Epithelial cell of proximal tubule (primary cell): ENCODE measurements at places on chromosomes 1 and 21. TPM values are rescaled to one million over a fixed set of nuclear protein-coding genes. Genes with fewer than 3 reads are reported as not detected.

The SLAMF9 gene
- not detected in 2 replicates for total RNA-seq

The CHI3L1 gene
- total RNA-seq, result 0.86 TPM in 1 of 2 replicates, not detected in the other

The OR10Z1 gene
- not detected in 2 replicates for total RNA-seq

The TMEM240 gene
- total RNA-seq, result 1.6 and 1.7 TPM in 2 replicates

The TPTE gene
- not detected in 2 replicates for total RNA-seq

The SLC37A1 gene
- 16.4 and 21.7 TPM in 2 replicates for total RNA-seq

The AGMAT gene
- total RNA-seq, result 3.2 and 3.8 TPM in 2 replicates

The TMEM63A gene
- total RNA-seq, result 13.2 and 19.5 TPM in 2 replicates

The DISP3 gene
- total RNA-seq, result 0.22 and 0.29 TPM in 2 replicates

GRCh38 chr1:93676427-93676826, 5.2 kb downstream of the BCAR3 start:
- no peak for DNase-seq

GRCh38 chr1:187092104-187092503, 263.4 kb downstream of the PLA2G4A start:
- no peak for DNase-seq

DNA sequence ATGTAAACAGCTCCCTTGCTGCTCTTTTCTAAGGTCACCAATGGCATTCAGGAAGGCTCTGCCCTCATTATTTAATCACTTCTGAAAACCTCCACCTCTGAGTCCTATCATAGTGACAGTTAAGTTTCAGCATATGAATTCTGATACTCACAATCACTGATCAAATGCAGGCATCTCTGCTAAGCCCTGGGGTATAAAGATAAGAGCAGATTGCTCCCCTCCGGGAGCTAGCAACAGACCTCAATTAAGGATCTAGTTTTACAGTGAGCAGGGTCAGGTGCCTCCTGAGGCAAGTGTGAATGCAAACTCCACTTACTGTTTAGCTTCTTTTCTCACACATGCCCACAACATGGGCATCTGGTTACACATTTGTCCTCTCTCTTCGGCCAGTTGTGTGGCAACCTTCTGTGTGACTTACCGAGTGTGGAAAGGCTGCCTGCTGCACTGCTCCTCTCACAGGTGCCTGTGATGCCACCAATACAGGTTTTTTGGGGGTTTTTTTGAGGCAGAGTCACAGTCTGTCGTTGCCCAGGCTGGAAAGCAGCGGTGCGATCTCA, 15.0 kb downstream of the IL10RB start:
- no peak for DNase-seq

- no peak for DNase-seq
Measured at GRCh38 chr1:109503935-109504334, 5.6 kb downstream of the AMIGO1 start.

DNA sequence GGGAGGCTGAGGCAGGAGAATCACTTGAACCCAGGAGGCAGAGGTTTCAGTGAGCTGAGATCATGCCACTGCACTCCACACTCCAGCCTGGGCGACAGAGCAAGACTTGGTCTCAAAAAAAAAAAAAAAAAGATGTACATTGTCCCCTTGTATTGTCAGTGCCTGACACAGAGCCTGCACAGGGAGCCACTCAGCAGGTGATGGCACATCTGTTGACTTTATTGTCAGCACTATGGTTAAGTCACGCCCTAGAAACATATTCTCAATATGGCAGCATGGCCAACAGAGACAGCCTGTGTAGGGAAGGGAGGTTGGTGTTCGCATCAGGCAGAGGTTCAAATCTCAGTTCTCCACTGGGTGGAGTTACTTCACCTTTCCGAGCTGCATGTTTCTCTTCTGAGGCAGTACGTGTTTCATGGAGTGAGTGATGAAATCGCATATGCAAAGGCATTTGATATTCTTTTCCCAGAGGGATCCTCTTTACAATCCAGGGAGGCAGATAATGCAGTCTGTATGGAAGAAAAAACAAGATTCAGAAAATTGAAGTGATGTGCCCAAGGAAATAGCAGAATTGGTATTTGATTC, 20.6 kb downstream of the LAMC2 start:
- DNase-seq, result no peak

- DNase-seq, result no peak
Measured at GRCh38 chr21:32414579-32415358, 2.3 kb downstream of the EVA1C start.

DNA sequence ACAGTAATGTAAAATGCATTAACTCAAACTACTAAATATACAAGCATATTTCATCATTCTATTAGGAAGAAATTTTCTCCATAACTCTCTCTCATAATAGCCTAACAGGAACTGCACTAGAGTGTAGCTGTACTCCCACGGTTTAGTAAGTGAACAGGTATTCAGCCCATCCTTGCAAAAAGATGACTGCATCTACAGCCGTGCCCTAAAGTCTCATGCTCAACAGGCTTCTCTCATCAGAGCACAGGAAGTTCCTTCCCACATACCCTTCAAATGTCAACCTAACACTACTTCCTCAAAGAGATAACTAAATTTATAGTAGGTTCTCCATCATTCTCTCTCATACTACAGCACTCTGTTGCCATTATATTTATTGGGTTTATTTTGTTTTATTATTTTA, 251.6 kb downstream of the AKT3 start:
- peak; percentile 13 for DNase-seq

- no peak for DNase-seq
Measured at GRCh38 chr21:29305561-29305960, 6.8 kb downstream of the BACH1 start.

- DNase-seq, result no peak
Measured at GRCh38 chr1:202852163-202852904, 36.6 kb downstream of the RABIF start.

DNA sequence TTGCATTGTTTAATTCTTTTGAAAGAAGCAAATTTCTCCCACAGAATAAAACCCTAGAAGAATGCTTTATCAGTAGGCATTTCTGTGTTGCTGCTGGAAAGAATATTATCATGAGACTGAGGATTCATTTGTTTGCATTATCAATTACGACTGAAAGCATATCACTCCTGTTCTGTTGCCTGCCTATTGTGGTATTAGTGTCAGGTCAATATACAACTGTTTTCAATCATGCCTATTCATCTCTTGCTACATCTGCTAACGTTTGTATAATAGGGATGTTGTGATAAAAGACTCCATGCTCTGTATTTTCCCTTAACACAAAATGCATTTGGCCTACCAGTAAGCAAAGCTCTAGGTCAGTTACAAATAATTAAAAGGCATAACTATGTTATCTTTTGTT, 221.5 kb downstream of the PTPRC start:
- DNase-seq, result no peak

GRCh38 chr1:199720496-199720895, 307.0 kb upstream of the NR5A2 start:
- no peak for DNase-seq

DNA sequence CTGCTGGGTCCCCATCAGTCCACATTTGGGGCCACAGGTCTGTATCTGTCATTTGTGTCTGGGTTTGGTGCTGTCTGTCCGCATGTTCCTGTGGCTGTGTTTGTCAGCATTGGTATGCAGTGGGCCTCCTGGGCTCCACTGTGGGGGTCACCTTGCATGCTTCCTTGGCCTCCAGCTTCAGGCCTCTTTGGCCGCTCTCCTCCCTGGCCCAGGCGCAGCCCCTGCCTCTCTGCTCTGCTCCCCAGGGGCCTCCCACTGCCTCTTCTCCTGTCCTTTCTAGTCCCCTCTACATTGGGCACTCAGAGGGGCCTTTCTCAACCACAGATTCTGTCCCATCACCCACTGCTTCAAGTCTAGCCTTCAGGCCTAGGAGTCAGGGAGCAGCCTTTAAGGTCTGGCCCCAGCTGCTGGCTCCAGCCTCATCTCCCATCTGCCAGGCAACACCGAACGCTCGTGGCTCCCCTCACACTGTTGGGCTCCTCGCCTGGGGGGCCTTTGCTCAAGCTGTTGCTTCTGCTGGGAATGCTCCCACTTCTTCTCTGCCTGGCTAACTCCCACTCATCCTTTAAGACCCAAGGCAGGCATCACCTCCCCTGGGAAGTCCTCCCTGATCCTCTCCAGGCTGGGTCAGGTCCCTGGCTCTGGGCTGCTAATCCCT, 14.6 kb downstream of the ZNF362 start:
- DNase-seq, result no peak

- no peak for DNase-seq
Measured at GRCh38 chr1:220391491-220391890, 119.2 kb upstream of the RAB3GAP2 start.

DNA sequence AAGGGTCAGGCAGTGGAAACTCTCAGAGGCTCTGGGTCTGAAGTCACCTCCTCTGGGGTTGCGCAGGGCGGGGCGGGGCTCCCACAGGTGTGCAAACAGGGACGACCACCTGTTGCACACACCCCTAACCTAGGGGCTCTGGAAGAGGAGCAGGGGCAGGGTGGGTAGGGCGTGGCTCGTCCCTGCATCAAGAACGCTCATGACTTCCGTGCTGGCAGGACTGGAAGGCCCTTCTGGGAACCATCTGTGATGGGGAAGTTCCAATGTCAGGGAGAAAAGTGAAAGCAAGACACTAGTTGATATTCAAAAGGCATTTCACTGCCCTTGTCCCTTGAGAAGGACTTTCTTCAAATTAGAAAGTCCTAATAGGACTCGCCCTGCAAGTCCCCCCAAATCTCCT, 22.1 kb upstream of the CLSTN1 start:
- no peak for DNase-seq

- DNase-seq, result no peak
Measured at GRCh38 chr1:167467752-167468151, 50.6 kb downstream of the CD247 start.

- no peak for DNase-seq
Measured at GRCh38 chr1:226984521-226985238, 44.6 kb downstream of the COQ8A start.

- DNase-seq, result no peak
Measured at GRCh38 chr1:247435030-247435758, 19.2 kb downstream of the NLRP3 start.

DNA sequence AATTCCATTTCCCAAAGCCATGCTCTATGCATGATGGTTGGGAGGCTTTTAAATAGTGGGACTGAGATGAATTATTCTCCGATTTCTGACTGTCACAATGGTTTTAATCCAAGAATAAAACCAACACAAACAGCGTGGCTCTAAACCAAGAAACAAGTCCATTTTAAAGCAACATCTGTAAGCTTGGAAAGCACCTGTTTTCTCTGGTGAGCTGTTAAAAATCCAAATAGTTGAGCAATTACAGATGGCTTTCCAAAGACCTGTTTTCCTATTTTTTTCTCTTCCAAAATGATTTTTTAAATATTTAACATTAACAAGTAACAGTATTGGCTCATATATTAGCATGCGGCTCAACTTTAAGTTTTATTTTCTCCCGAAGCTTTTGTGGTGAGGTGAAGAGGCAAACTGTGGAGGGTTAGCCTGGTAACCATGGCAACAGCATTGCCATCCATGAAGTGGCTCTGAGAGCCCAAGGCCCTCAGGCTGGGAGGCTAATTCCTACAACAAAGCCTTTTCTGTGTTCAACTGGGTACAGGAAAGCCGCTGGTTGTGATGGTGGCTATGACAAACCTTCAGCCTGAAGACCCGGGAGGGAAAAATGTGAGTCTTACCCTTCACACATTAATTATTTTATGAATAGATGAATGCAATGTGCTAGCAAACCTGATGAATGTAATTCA, 56.7 kb upstream of the B3GALT5 start:
- DNase-seq, result no peak

DNA sequence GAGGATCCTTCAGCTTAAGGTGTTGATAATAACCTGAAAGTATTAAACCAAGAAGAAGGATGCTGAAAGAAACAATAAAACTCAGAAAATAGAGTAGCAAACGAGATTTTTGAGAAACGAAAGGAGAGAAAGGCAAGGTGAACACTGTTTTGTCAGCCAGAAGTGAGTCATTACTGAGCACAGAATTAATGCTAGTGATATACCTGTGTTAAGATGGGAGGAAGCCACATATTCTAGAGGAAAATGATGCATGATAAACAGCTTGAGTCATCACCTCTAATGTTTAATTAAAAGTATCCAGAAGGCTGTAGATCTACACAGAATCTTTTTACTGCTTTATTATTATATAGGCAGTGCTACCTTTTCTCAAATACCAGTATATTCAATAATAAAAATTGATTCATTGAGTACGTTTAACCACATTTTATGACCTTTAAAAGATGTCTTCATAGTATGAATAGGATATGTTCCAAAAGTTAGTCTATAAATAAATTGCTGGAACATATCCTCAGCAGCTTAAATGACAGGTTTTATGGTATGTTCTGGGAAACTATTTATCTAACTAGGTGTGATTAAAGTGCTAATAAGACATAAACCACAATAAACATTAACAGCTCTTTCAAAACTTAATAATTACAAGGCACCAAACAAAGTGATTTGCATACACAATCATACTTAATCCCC, 10.3 kb downstream of the SH3GLB1 start:
- no peak for DNase-seq

GRCh38 chr1:156149374-156150332, 3.7 kb upstream of the SEMA4A start:
- no peak for DNase-seq

DNA sequence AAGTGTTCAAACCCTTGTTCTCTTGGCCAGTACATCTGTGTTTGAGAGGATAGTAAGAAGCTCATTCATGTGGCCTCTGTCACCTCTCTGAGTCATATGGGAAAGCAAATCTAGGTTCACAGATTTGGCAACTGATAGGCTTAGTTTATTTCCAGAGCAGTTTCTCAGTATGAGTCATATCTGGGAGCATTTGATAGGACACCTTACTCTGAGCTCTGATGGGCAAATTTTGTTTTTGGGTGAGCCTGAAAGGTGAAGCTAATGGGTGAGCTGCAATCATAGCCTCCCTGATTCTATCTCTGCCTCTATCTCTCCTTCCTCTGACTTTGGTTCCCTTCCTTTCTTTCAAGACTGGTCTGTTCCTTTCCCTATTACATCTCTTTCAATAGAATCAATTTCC, 134.4 kb downstream of the S1PR1 start:
- peak; percentile 52 for DNase-seq

- no peak for DNase-seq
Measured at GRCh38 chr21:24910591-24910990, 696.7 kb downstream of the MRPL39 start.

GRCh38 chr1:119885903-119886783, 10.2 kb downstream of the ADAM30 start:
- no peak for DNase-seq

GRCh38 chr21:45889961-45890360, 91.6 kb upstream of the COL6A1 start:
- DNase-seq, result no peak

GRCh38 chr1:157509546-157510232, 42.6 kb downstream of the FCRL5 start:
- no peak for DNase-seq

- no peak for DNase-seq
Measured at GRCh38 chr1:8989821-8990220, 36.4 kb downstream of the SLC2A7 start.

DNA sequence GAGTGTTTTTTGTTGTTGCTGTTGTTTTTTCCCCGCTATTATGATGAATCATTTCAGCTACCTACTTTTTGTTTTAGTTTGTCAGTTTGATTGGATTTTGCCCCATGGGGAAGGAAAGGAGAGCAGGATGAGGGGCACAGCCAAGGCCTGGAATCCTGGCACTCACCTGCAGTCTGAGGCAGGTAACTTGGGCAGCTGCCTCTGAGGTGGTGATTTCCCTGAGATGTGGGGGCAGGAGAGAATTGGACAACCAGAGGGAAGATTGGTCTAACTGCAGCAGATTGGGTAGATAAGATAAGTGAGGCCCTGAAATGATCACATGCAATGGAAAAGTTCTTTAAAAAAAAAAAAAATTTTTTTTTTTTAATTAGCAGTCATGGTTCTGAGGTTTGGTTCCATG, 1.5 kb upstream of the LAX1 start:
- DNase-seq, result no peak
